Mucosa of gallbladder (tissue), 1 donor: ENCODE measurements at places on chromosomes 4 and X. TPM values are rescaled to one million over a fixed set of nuclear protein-coding genes. Genes with fewer than 3 reads are reported as not detected.

FAM241A gene
- total RNA-seq = 2.6 TPM

MAGEA3 gene
- not detected for total RNA-seq

ETFDH gene
- total RNA-seq = 30.5 TPM

DNA sequence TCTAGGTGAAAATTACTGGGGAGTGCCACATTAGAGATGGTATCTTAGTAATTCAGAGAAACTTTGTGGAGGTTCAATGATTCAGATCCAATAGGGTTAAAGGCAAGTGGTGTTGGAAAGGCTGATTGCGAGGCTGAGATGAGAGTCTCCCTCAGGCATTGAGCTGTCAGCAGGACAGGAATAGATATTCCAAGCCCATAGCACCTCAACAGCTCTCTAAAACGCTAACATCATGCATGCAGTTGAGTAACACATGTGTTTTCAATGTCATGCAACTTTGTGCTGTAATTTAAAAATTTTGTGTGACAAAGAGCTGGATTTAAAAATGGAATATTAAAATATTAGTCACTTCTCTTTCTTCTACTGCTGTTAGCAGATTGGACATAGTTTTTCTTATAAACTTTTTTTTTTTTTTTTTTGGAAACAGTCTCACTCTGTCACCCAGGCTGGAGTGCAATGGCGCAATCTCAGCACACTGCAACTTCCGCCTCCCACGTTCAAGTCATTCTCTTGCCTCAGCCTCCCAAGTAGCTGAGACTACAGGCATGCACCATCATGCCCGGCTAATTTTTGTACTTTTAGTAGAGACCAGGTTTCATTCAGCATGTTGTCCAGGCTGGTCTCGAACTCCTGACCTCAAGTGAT lies 173.5 kb upstream of the C1QTNF7 start:
- no peak for DNase-seq

TMEM47 gene
- 27.5 TPM for total RNA-seq

GPC4 gene
- total RNA-seq = 38.9 TPM

- no peak for DNase-seq
Observed at GRCh38 chr4:168694667-168695066, 197.8 kb downstream of the PALLD start.

DNA sequence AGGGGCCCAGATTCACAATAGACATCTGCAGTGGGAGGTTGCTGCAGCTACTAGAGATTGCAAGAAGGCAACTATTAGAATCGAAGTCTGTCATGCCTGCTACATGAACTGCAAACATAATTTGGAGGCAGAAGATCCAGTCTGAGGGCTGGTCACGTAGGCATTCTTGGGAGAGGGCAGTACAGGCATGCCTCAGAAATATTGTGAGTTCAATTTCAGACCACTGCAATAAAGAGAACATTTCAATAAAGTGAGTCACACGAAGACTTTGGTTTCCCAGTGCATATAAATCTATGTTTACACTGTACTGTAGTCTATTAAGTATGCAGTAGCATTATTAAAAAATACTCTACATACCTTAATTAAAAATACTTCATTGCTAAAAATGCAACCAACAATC lies 585.8 kb upstream of the FAT1 start:
- no peak for DNase-seq

GRCh38 chr4:180190382-180190781 lies 2052.8 kb upstream of the TENM3 start:
- no peak for DNase-seq

GAGE12H gene
- total RNA-seq = not detected

SPANXC gene
- not detected for total RNA-seq

DNA sequence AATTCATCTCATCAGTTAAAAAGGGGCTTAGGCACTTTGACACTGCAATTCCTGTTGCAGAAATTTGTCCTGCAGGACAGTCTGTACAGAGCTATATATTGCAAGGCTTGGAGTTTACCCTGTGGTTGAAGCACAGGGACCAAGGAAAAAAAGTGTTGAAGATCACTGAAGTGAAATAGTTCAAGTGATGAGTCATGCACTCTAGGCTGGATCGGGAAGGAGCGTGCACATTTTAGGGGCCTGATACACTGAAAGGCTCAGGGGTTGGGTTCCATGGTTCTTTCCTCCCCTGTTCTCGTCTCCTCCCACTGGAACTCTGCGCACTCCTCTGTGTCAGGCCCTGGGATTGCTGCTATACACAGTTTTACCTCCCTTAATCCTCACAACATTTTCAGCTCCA lies 104.9 kb upstream of the ARMCX2 start:
- no peak for DNase-seq

- DNase-seq = peak; percentile 67
Observed at GRCh38 chr4:77104791-77105540, 29.2 kb upstream of the CCNI start.

CT45A3 gene
- not detected for total RNA-seq

- DNase-seq = no peak
Observed at GRCh38 chr4:43732829-43733426, 715.7 kb downstream of the KCTD8 start.

DNA sequence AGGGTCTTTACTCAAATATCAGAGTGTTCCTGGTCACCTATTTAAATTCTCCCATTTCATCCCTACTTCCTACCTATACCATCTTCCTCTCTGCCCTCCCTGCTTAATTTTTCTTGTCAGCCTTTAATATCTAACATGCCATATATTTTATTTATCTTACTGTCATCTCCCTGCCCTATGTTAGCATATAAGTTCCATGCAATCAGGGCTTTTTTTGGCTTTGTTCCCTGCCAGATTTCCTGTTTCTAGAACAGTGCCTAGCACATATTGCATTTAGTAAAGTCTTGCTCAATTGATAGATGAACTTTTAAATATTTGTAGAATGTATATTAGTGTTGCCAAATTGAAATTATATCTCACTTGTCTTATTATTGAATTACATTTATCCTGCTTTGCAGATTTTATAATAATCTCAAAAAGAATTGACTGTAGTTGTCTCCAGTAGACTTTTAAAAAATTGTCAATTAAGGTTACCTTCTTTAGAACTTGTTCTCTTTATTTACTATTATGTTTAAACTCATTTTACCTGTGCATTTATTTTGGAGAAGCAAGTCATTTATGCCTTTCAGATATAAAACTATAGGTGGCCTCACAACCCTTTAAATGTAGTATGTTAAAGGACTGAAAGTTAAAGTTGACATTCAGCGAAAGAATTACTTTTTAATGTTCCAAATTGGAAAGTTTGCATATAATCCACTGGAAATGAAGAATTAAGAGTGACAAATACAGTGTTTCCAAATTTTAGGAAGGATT lies 108.2 kb upstream of the BMPR1B start:
- no peak for DNase-seq

- no peak for DNase-seq
Observed at GRCh38 chrX:6986915-6987314, 160.6 kb upstream of the STS start.

- peak; percentile 71 for DNase-seq
Observed at GRCh38 chr4:140237616-140238350, 83.8 kb upstream of the MAML3 start.

DNA sequence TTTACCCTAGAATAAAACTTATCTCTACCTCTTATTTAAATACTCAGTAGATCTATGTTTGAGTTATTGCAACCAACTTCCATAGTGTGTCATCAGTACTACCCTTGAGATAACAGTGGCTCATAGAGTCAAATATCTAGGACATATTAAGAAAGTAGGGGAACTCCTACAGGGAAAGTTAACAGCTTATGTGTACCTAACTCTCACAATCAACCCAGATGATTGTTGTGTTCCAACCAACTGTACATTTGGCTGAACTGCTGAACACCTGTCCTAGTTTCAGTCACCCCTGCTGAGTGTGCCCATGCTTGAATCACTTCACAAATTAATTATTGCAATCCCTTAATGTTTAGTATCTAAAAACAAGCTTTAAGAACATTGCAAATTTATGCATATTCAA lies 244.2 kb upstream of the GRID2 start:
- DNase-seq = no peak

TENM3 gene
- 7.8 TPM for total RNA-seq

- no peak for DNase-seq
Observed at GRCh38 chr4:144402999-144403398, 243.0 kb upstream of the HHIP start.

USP38 gene
- 21.6 TPM for total RNA-seq

GSTCD gene
- total RNA-seq = 12.8 TPM

- no peak for DNase-seq
Observed at GRCh38 chr4:6957994-6958393, 48.4 kb downstream of the TBC1D14 start.

- peak; percentile 20 for DNase-seq
Observed at GRCh38 chr4:179095585-179096221, 1653.5 kb upstream of the AGA start.

GAB3 gene
- total RNA-seq = 4.6 TPM

GRCh38 chr4:14835708-14836425 lies 166.4 kb upstream of the CPEB2 start:
- no peak for DNase-seq

STBD1 gene
- total RNA-seq = 16.3 TPM

DNA sequence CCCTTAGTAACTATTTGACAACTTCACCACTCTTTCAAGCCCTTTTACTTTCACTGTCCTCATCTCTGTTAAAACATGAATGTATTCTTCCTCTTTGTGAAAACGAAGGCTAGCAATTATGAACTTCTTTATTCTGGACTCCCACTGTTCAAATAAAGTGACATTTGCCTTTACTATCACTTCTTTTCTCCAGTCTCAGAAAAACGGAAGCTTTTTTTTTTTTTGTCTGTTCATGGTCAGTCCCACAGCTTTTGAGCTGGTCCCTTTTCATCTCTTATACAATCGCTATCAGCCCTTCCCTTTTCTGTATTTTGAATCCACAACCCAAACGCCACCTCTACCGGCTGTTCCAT lies 327.7 kb downstream of the DKK2 start:
- DNase-seq = no peak

DNAAF6 gene
- not detected for total RNA-seq

DNA sequence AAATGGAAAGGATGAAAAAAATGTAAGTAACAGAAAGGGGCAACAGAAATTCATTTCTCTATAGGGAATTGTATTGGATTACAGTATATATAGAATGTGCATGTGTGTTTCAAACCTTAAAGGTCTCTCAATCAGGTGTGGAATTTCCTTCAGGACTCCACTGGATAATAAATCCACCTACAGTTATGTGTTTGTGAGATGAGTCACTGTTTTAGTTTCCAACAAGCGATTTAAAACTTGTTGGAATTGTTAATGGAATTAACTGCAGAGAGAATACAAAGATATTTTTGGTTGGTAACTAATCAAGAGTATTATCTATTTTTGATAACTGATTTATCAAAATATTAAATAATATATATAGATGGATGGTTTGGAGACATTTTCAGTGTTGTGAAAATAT lies 32.8 kb downstream of the CEP44 start:
- no peak for DNase-seq
